Upper lobe of right lung (tissue), 1 donor: ENCODE measurements at places on chromosomes 3 and 15.
A peak's percentile ranks its signal among the peaks of the same experiment; 100 is the strongest.

DNA sequence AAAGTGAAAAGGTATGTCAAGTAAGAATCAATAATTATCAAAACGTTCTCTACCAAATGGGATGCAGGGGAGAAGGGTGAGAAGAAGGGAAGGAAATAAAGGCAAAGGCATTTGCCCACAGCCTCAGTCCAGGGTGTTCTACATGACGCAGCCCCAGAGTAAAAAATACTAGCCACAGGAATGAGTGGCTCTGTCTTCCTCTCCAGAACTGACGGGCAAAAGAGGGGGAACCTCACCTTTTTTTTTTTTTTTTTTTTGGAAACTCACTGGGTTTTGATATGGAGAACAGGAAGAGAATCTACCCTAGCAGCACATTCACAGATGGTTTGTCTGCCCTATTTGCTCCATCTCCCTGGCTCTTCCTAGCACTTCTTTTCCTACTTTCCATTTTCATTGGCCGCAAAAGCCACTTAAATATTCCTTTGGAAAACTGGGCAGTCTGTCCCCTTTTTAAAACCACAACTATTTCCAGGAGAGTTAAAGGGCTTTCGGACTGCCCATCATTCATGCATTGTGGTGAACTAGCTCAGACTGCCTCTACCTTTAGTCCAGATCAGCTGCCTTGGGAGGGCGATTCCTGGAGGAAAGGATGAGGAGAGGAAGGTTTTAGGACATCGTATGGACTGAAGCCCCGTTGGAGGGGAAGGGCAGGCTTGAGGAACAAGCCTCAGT lies 28.2 kb downstream of the B3GNT5 start:
- no peak for DNase-seq

- DNase-seq, result no peak
Observed at GRCh38 chr3:185537369-185537970, 14.9 kb downstream of the LIPH start.

DNA sequence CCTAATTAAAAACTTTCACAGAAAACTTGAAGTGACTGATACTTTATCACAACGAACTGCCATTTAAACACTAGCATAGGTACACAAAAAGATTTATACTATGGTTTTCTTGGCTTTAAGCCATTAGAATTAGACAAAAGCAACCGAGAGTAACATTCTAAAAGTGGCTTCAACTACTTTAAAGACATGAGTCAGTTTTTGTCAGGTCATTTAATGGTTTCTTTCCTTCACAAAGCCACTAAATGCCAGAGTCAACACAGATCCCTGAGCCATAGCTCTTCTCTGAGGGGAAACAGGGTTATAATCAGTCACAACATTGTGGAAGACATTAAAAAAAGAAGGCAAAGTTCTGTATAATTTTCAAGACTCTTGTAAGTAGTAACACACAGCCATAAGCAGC lies 54.6 kb downstream of the CAPN3 start:
- no peak for DNase-seq

- DNase-seq, result no peak
Observed at GRCh38 chr15:65042776-65043327, 2.3 kb upstream of the SLC51B start.

GRCh38 chr15:52440946-52441345 lies 87.7 kb downstream of the MYO5A start:
- no peak for DNase-seq

DNA sequence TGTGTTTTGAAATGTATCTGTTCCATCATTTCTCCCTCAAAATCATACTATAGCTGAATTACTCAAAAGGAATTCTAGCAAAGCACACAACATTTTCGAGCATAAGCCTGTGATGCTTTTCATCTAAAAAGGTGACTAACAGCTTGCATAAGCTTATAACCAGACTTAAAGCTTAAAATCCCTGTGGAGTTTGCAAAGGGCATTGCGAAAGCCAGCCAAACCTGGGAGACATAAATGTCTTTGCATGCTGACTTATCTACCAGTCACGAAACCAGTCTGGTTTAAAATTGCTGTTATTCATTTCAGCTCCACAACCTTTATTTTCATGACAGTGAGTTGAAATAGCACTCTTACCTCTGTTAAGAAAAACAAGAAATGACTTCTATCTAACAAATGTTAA lies 35.6 kb upstream of the LIPC start:
- DNase-seq, result no peak

GRCh38 chr15:28955160-28955992 lies 69.6 kb downstream of the APBA2 start:
- no peak for DNase-seq

DNA sequence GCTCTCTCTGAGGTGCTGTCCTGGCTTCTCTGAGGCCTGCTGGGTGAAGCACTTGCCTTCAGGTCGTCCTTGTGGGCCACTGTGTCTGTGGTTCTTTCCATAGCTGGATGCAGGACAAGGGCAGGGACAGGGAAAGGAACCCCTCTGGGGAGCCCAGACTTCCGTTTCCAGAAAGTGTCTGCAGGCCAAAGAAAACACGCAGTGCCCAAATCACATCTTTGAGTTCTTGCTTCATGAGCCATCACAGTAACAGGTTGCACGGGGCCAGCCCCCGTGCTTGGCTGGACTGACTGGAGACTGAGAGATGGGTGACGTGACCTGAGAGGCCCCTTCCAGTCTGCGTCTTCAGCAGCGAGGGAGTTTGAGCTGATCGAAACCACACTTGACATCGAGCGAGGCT lies 115.8 kb downstream of the GABRG3 start:
- DNase-seq, result no peak

DNA sequence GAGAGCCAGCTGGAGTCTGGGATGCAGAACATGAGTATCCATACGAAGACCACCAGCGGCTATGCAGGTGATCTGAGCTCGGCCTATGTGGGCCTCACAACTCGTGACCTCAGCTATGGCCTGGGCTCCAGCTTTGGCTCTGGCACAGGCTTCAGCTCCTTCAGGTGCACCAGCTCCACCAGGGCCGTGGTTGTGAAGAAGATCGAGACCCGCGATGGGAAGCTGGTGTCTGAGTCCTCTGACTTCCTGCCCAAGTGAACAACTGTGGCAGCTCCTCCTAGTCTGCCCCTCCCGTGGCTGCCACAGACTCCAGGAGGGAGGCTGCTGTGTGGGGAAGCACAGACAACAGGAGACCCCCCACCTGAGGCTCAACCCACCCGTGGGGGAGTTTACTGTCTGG lies 3.6 kb upstream of the KPNA4 start:
- DNase-seq, result peak; percentile 57

- DNase-seq, result no peak
Observed at GRCh38 chr3:23837691-23838090, 31.9 kb downstream of the UBE2E1 start.

- DNase-seq, result peak; percentile 40
Observed at GRCh38 chr15:101406526-101407195, 82.8 kb downstream of the PCSK6 start.

DNA sequence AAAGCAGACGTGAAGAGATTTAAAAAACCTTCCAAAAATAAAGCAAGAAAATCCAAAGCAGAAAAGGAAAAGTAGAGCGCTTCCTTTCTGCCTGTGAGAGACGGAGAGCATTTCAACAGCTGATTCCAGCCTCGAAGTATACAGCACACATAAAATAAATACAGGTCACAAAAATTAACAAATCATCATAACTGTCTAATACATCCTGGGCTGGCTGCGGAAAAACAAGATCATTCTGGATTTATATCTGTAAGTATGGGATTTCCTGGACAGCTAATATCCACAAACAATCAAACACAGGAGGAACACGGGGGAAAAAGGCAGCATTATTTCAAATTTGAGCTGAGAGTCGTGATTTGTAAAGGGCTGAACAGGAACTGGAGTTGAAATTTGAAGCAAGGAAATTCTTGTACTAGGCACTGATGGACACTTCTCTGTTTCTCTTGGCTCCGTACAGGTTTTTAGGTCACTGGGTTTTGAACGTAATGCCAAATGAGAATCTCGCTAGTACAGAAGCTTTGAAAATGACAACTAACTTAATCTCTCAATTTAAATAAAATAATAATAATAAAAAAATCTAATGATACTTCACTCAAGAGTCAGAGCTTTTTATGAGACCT lies 577.7 kb downstream of the FOXP1 start:
- no peak for DNase-seq

- peak; percentile 83 for DNase-seq
Observed at GRCh38 chr3:127455541-127456450, 134.7 kb downstream of the TPRA1 start.

- no peak for DNase-seq
Observed at GRCh38 chr3:126268866-126269265, 88.3 kb downstream of the KLF15 start.

DNA sequence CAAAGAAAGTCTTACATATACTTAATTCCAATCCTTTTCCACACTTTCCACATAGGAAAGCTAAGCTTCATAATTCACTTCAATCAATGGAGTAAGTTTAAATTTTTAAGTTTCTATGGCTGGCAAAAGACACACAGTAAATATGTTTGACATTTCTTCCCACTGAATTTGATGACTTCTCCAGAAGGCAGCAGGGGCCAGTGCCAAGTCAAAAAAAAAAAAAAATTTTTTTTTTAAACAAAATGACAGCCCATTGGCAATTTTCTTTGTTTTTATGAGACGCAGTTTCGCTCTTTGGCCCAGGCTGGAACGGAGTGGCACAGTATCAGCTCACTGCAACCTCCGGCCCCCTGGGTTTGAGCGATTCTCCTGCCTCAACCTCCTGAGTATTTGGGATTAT lies 28.7 kb downstream of the ATP13A3 start:
- DNase-seq, result no peak

DNA sequence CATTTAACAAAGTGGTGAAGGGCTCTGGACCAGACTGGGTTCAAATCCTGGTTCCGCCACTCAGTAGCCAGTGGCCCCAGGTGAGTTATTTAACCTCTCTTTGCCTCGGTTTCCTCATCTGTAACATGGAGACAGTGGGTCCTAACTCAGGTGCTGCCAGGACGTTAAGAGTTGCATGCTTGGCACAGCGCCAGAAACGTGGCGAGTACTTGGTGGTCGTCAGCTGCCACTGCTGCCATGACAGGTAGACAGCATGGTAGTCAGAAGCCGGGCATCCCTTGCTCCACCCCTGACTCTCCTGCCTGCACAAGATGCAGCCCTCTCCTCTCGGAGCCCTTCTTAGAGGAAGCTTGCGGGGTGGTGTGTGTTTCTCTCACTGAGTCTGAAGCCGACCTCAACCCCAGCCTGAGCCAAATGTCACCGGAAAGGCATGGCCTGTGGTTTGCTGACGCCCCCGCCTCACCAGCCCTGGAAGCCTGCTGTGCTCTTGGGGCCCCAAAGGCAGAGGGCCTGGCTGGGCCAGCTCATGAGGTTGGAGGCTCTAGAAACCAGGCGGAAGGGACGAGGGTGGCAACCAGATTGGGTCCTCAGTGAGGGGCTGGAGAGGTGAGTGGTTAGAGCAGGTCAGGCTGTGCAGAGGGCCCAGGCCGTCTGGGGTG lies 160.8 kb upstream of the TLE3 start:
- DNase-seq, result peak; percentile 82

DNA sequence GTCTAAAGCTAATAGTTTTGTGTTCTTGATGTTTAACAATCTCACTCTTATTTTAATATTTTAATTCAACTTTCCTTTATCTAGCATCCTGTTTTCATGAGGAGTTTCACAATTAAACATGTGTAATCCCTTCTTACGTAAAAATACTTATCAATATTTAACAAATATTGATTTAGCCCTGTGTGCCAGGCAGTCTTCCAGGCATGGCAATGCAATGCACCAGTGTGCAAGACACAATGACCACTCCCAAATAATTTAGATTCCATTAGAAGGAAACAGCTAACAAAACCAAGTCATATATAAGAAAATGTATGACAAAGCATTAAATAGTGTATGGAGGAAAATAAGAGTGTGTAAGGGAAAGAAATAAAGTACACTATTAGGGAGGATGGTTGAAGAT lies 627.1 kb upstream of the ARPP21 start:
- no peak for DNase-seq

- DNase-seq, result no peak
Observed at GRCh38 chr3:17266846-17267245, 382.1 kb downstream of the PLCL2 start.

DNA sequence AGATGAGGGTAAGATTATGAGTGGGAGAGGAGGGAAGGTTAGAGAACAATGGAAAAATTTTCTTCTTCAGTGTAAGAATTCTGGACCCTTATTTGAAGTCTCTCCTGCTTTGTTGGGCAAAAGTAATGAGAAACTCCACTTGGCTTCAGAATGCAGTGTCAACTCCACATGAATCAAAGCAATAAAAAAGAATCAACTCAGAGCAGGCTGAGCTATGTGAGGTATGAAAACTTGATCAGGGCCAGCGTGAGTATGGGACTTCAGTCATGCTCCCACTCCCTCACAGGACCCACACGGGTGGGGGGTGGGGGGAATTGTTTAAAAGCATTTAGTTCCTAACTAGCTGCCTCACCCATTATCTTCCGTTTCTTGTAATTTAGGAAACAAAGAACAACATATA lies 502.2 kb downstream of the PDCD6IP start:
- no peak for DNase-seq

DNA sequence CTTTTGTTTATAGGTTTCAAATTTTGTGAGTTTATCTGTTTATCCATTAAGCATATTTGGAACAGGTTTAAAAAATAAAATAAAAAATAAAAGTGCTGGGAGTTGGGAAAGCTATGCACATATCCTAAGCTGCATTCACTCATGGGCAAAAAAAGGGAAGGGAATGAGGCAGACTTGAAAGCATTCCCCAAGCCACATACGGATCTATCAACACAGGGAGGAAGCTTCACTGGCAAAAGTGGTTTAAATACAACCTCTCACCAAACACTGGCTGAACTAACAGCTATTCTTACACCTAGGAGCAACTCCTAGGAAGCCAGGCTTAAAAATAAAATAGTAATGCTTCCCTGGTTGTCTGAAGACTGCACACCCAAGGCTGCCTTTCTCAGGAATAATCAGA lies 101.2 kb downstream of the PCCB start:
- no peak for DNase-seq

DNA sequence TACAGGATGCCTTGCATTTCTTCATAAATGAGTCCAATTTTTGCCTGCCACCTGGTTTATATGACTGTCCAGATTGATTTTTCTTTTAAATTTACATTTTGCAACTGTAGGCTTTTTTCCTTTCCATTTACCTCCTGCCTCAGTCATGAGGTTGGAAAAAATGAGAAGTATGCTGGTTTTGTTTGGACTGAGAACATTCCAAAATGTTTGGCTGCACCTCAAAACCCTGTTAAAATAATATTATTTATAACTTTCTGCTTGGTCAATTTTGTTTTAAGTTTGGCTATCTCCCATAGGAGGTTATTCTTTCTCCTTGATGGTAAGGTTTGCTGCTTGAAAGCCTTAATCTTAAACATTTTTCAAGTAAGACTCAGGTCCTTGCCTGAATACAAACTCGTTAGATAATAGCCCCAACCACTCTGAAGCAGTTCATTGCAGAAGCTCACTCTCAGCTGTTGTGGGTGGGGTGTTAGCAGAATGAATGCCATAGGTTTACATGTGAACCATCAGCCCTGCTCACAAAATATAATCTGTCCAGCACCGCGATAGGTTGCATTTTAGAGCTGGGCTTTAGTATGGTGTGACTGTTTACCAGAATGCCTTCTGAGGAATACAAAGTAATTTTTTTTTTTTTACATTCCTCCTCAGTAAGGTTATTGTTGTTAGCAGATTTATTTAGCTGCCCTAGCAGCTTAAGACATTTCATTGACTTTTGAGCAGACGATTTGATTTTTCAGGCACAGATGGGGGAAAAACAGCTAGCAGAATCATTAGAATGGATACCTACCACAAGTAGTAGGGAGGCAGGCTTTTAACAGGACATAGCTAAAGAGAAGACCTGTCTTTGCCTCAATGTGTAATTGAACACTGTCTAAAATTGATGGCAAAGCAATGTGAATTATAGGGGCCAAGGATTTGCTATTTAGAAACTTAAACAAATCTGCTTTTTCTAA lies 630.8 kb upstream of the KCNMB2 start:
- DNase-seq, result no peak
